ENCODE measurements at places on chromosomes 6 and 20. TPM values are rescaled to one million over a fixed set of nuclear protein-coding genes. Genes with fewer than 3 reads are reported as not detected.

Gene LGSN
- total RNA-seq, result 0.07 TPM

Gene PRL
- not detected for total RNA-seq

Gene SNAP25
- 0.53 TPM for total RNA-seq

Gene EYA2
- total RNA-seq, result 0.03 TPM

Gene LINC00237
- not detected for total RNA-seq

Data from smooth muscle cell of the pulmonary artery (primary cell).